ENCODE measurements at places on chromosomes 12 and 14.

GRCh38 chr12:130482448-130482847 lies 144.8 kb downstream of the PIWIL1 start:
- no peaks in the 10 kb centered on the region for H3K36me3 ChIP-seq
- H3K4me1 ChIP-seq = no peaks in the 10 kb centered on the region
- H3K27ac ChIP-seq = no peak overlapping the region
- no peak for DNase-seq

DNA sequence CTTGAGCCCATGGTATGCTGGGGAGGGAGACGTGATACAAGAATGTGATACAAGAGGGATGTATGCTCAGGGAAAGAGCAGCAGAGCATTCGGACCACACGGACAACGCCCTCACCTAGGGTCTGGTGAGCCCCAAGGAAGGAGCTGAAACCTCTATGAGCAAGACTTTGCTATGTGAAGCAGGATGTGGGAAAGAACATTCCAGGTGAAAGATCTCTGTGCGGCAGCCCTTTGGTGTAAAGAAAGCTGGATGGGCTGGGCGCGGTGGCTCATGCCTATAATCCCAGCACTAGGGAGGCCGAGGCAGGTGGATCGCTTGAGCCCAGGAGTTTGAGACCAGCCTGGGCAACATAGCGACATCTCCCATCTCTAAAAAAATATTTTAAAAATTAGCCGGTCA lies 16.9 kb upstream of the FICD start:
- H3K4me3 ChIP-seq = no peak overlapping the region
- no peaks in the 10 kb centered on the region for H3K4me1 ChIP-seq
- H3K36me3 ChIP-seq = no peaks in the 10 kb centered on the region
- H3K27me3 ChIP-seq = peaks cover 4% of the 10 kb centered on the region

DNA sequence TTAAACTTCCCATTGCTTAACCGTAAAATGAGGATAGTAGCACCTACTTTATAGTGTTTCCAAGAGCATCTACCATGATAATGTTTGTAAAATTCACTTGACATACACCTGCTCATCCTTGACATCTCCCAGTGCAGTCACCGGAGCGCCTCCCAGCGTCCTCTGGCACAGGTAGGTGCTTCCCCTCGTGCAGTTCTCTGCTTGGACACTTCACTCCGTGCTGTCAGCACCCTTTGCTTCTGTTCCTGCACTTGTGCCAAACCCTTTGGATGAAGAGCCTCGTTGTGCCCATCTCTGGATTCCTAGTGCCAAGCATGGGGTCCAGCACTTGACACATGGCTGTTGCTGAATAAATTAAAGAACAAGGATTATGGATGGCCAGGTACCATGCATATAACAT lies 28.3 kb downstream of the ETV6 start:
- H3K4me1 ChIP-seq = peaks cover 40% of the 10 kb centered on the region
- no peaks in the 10 kb centered on the region for H3K36me3 ChIP-seq
- DNase-seq = no peak

- no peak overlapping the region for H3K4me3 ChIP-seq
- H3K27me3 ChIP-seq = no peaks in the 10 kb centered on the region
- no peaks in the 10 kb centered on the region for H3K36me3 ChIP-seq
Observed at GRCh38 chr12:121983536-121984210, 38.0 kb upstream of the BCL7A start.

DNA sequence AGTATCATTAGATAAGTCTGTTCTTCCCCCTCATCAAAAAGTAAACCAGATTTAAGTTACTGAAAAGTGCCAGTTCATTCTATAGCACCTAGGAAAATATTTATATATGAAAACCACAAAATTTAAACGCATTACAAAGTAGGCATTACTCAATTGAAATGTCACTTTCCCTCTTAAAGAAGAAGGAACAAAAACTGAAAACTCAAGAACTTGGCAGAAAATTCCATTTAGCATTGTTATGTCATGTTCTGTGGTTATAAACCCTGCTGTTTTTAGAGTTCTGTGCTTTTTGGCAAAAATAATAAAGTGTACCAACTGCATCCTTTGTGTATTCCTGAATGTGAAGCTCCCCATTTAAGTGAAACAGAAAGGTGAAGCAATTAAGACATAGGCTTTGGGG lies 3.6 kb downstream of the FGD4 start:
- DNase-seq = no peak
- H3K27ac ChIP-seq = no peak overlapping the region
- no peaks in the 10 kb centered on the region for H3K27me3 ChIP-seq
- H3K36me3 ChIP-seq = no peaks in the 10 kb centered on the region

GRCh38 chr14:101372894-101373620 lies 188.2 kb upstream of the DIO3 start:
- no peak overlapping the region for H3K27ac ChIP-seq
- no peak for DNase-seq
- H3K27me3 ChIP-seq = no peaks in the 10 kb centered on the region
- no peak overlapping the region for H3K4me3 ChIP-seq
- no peaks in the 10 kb centered on the region for H3K36me3 ChIP-seq

Data from gastrocnemius medialis (tissue), 4 donors.